ENCODE measurements at places on chromosomes 5 and 9.

DNA sequence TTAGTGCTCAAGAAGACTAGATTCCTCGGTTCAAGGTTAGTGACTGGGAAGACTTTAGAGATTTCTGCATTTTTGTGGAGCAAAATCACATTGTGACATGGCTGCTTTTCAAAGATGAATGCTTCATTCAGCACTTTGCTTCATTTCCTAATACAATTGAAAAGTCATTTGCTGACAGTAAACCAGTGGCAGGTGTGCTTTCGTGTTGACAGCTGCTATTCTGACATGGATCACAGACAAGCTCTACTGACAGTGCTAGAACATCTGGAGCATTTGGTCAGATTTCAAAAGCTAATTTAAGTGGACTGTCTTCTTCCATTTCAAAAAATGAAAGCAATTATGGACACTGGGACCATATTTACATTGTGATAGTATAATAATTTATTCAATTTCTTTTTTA lies 1060.1 kb downstream of the PTPRD start:
- DNase-seq = no peak

GRCh38 chr9:35695943-35696401 lies 6.2 kb upstream of the TPM2 start:
- DNase-seq = no peak

- DNase-seq = no peak
Measured at GRCh38 chr9:122364117-122364782, 6.6 kb upstream of the PTGS1 start.

- DNase-seq = no peak
Measured at GRCh38 chr5:118211606-118212005, 776.7 kb downstream of the DTWD2 start.

DNA sequence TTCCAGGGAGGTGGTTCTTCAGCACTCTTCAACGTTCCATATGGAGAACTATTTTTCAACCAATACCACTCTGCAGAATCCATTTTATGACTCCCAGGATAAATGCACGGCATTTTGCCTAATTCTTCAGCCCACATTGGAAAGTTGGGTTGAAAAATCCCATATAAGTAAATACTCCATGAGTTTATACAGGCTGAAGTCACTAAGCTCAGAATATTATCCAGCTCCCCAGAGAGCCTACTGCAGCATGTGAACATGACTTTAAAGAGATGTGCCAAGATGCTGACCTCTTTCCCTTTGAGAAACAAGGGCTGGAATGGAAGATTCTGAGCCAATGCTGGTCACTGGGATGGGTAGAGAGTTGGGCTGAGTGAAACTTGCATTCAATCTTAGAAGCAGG lies 111.9 kb upstream of the SLIT3 start:
- no peak for DNase-seq

- DNase-seq = no peak
Measured at GRCh38 chr5:36494028-36494427, 112.4 kb upstream of the SLC1A3 start.

- no peak for DNase-seq
Measured at GRCh38 chr9:79580055-79580454, 8.3 kb downstream of the TLE4 start.

GRCh38 chr5:77957-78804 lies 13.8 kb upstream of the PLEKHG4B start:
- DNase-seq = no peak

DNA sequence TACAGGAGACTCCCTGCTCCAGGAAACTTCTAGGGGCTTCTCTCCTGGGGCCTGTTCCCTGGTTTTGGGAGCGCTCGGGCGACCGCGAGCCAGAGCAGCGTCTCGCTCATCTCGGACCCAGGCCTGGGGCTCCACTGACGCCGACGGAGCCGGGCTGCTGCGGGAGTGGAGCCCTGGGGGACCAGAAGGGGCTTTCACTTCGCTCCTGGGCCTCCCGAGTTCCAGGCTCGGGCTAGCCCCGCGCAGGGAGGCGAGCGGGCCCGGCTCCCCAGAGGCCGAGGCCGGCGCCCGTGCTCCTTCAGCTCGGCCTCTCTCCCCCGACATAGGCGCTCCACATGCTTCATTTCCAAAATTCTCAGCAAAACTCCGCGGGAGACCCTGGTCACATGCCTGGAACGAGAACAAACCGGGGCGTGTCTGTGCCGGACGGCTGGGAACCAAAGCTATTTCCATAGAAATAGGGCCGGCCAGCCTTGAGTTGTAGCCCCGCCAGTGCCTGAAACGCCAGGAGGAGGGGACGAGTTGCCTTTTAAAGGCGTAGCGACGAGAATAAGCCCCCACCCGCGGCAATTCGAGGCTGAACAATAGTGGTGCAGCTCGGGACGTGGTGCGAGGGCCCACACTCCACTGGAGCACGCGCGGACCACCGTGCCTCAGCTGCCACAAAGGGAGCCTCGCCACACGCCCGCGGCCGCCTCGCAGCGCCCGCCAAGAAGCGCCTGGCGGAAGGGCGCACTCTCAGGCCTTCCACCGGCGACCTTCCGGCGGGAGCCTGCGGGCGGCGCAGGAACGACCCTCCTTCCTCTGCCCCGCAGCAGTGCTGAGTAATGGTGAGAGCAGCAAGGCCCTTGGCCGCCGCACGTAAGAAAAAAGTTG lies 1.1 kb upstream of the G3BP1 start:
- DNase-seq = peak; percentile 59

GRCh38 chr9:99505936-99506335 lies 283.9 kb downstream of the SEC61B start:
- no peak for DNase-seq

DNA sequence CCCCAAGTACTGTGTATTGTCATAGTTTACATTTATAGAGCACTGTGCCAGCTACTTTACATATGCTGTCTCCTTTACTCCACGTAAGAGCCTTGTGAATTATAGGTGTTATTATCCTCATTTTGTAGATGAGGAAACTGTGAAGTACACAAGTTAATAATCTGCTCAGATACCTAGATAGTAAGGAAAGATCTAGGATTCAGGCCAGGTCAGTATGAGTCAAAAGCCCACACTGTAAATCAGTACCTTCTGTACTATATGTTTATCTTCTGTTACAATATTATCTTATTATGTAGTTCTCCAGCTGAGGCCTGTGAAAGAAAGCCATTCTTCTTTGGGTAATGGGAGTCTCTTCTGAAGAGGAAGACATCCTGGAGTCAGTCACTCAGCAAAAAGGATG lies 72.4 kb upstream of the TLX3 start:
- no peak for DNase-seq

- DNase-seq = no peak
Measured at GRCh38 chr9:133737071-133737773, 930 bp downstream of the SARDH start.

DNA sequence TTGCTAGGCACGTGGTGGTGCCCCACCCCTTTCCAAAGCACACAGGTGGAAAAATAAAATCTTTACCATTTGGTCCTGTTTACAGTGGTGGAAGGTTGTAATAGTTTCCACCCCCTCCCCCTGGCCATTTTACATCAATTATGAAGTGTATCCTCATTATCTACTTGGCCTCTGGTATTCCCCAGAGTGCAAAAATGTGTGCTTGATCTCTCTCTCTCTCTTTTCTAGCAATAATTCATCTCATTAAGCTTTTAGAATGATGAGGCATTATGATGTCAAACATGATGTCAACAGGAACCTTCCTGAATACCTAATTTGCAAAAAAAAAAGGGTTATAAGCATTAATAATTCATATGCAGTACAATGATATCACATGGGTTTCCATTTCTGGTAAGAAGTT lies 3.1 kb downstream of the PDE8B start:
- no peak for DNase-seq

- peak; percentile 41 for DNase-seq
Measured at GRCh38 chr9:97906236-97906831, 16.0 kb downstream of the TRMO start.

All from activated gamma-delta T cell (primary cell).